ENCODE measurements at places on chromosomes 3 and 15.

GRCh38 chr3:165854696-165855095 is 17.5 kb upstream of the BCHE start:
- peak; percentile 64 for DNase-seq

- no peak for DNase-seq
These were observed 50.7 kb downstream of the FOXP1 start for GRCh38 chr3:71532639-71533395.

GRCh38 chr3:57939775-57940174 is 68.4 kb upstream of the FLNB start:
- DNase-seq, result no peak

DNA sequence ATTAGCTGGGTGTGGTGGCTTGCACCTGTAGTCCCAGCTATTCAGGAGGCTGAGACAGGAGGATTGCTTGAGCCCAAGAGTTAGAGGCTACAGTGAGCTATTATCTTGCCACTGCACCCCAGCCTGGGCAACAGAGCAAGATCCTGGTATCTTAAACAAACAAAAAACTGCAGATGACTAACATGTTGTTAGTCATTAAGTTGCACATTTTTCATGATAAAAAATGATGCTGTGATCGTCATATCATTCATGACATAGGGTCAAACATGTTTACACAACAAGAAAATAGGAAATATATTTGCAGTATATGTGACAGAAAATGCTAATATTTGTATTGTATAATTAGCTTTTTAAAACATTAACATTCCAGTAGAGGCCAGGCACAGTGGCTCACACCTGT is 20.2 kb upstream of the DAPK2 start:
- no peak for DNase-seq

GRCh38 chr15:71364117-71364584 is 248.9 kb downstream of the THSD4 start:
- DNase-seq, result no peak

- no peak for DNase-seq
These were observed 44.6 kb upstream of the NEDD4 start for GRCh38 chr15:56038015-56038414.

DNA sequence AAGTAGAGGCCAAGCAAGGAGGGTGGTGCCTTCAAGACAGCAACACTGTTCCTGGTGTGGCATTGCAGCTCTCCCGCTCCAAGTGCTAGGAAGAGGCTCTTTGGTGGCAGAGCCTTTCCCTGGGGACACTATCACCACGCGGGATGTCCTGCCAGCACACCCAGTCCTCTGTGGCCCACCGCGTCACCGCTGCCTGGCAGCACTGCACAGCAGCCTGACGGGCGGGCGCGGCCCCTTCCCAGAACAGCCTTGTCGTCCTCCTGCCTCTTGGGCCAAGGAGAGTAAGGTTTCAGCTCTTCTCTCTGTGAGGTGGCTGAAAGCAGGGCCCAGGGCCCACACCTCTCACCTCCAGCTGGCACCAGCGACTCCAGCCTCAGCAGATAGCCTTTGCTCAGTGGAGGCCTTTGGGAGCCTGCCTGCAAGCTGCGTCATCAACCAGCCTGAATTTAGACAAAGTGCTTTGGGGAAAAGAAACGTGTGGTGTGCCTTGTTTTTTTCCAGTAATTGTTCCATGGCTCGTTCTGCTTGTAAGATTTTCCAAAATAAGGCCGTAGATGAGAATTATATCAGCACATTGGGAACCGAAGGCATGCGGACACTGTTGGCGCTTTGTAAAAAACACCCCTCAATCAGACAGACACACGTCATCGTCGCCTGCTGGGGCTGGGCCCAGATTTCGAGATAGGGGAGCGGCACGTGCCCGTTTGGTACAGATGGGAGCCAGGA is 65.0 kb downstream of the AAGAB start:
- no peak for DNase-seq

GRCh38 chr15:75098404-75098803 is 75.0 kb downstream of the PPCDC start:
- DNase-seq, result no peak

- DNase-seq, result no peak
These were observed 28.5 kb upstream of the LCTL start for GRCh38 chr15:66594344-66594743.

DNA sequence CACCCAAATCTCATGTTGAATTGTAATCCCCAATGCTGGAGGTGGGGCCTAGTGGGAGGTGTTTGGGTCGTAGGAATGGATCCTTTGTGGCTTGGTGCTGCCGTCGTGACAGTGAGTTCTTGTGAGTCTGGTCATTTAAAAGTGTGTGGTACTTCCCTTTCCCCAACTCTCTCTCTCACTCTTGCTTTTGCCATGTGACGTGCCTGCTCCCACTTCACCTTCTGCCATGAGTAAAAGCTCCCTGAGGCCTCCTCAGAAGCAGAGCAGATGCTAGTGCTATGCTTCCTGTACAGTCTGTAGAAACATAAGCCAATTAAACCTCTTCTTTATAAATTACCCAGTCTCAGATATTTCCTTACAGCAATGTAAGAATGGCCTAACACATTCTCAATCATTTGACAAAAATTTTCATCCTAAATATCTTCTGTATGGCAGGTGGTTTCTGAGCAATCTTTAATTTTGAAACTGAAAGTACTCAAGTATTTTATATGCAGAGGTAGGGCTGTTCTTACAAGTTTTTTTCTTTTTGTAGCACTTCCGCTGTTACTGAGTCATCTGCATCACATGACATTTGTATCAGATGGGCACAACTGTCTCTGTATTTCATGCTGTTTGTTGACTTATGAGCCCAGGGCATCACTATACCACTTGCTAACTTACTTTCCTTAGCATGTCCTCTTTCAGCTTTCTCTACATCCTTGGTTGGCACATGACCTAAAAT is 8.8 kb downstream of the RPL39L start:
- peak; percentile 95 for DNase-seq

DNA sequence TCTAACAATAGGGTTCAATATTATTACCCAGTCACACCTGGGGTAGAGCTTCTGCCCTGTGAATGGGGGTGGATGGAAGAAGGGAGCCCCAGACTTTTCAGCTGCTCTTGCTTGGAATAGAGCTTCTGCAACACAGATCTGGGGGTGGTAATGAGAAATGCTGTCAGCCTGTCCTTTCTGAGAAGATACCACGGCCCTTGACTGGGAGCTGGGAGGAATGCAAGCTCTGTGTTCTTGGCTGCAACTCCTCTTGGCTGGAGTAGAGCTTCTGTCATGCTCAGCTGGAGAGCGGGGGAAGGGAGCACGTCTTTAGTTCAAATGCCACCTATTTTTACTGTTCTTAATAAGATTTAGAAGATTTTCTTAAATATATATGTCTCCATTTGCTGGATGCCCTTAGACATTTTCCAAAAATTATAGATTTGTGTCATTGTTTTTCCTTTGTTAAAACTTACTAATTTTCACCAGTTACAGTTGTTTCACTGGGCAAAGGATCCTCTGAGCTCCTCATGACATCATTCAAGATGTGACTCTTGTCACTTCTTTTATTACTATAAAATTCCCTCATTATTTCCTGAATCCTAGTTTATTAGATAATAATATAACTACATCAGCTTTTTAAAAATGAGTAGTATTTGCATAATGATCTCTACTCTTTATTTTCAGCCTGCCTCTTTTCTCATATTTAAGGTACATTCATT is 180.0 kb upstream of the TGFBR2 start:
- no peak for DNase-seq

DNA sequence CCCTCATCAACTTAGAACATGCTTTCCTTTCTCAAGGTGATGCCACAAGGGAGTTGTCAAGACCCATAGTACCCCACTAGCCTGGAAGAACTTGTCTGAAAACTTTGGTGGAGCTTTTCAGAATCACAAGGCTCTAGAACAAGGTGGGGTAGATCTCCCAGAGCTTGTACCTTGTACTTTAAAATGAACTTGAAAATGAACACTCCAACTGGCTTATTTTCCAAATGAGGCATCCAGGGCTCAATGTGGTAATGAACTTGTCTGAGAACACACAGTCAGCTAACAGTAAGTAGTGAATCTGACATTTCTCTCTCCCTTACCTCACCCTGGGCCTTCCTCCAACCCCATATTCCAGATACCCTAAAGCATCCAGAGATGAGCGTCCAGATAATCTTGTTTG is 81.8 kb upstream of the THBS1 start:
- DNase-seq, result no peak

GRCh38 chr3:100257586-100257985 is 3.2 kb upstream of the TBC1D23 start:
- DNase-seq, result no peak

DNA sequence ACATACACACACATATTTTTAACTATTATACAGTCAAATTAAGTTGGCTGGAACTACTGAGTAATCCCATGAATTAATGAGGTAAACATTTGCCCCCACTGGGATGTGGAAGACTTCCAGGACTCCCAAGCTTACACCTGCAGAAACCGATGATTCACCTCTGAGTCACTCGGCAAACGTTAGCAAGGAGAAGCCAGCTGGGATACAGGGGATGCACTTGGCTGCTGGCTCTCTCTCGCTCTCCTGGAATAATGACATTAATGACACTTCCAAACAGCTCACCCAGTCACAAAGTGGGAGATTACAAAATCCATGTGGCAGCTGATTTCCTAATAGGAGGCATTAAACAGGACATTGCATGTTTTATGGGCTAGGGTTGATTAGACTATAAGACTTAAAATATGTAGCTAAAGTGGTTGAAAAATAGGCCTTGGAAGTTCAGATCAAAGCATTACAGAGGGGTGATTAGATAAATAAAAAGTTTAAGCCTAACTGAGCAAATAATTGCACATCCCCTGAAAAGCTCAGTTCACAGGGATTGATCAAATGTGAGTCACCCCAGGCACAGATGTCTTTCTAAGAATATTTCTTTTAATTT is 500.9 kb downstream of the SOX2 start:
- DNase-seq, result no peak

DNA sequence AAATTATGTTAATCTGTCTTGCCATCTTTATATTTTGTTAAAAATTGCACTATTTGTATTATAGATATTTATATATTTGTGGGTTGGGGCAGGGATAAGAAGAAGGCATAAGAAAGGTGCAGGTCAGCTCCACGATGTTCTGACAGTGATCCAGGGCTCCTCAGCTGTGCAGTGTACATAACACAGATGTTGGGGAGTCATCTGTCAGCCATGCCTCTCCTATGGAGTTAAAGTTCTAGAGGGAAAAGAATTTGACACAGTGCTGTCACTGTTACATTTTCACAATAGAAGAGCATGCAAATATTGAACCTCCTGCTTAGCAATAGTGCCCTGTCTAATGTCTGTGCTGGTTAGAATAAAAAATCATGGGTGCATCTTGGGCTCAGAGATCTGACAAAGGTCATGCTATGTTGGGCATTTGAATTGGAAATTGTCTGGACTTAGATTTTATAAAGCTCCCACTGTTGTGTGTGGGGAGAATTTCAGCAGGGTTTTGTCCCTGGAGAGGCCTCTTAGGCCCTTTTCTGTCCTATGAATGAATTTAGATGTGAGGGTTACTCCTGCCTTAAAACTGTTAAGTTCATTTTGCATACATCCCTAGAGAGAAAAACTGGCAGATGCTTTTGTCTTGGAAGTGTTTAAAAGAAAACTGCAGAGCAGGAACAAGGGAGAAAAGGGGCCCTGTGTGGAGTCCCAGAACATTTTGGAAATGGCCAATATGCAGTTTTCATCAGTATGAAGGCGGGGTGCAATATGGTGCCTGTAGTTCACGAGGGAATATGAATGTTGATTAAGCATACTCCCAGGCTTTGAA is 20.4 kb downstream of the CDIN1 start:
- no peak for DNase-seq

- DNase-seq, result peak; percentile 32
These were observed 112.5 kb downstream of the ADAMTS9 start for GRCh38 chr3:64575211-64575844.

GRCh38 chr15:88174571-88174970 is 82.0 kb downstream of the NTRK3 start:
- no peak for DNase-seq

DNA sequence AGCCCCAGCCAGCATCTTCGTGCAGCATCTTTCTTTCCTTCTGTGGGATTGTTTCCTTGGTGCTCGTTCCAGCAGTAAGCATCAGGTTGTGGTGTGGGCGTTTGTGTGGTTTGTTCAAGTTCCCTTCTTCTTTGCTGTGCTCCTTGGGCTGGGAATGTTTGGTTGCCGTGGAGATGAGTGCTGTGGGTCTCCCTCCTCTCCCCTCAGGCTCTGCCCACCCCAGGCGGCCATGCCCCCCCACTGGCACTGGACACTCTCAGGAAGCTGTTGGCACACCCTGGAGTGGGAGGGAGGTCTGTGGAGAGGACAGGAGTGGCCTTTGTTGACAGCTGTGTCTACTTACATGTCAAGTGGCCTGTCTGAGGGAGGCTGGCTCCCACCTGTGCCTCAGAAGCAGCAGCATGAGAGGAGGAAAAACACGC is 46.5 kb upstream of the SACM1L start:
- DNase-seq, result no peak

- DNase-seq, result no peak
These were observed 102.6 kb downstream of the ITPR1 start for GRCh38 chr3:4595710-4596113.

- no peak for DNase-seq
These were observed 61.2 kb downstream of the ITGA11 start for GRCh38 chr15:68370768-68371151.

GRCh38 chr15:69976366-69976994 is 121.2 kb downstream of the TLE3 start:
- peak; percentile 69 for DNase-seq

DNA sequence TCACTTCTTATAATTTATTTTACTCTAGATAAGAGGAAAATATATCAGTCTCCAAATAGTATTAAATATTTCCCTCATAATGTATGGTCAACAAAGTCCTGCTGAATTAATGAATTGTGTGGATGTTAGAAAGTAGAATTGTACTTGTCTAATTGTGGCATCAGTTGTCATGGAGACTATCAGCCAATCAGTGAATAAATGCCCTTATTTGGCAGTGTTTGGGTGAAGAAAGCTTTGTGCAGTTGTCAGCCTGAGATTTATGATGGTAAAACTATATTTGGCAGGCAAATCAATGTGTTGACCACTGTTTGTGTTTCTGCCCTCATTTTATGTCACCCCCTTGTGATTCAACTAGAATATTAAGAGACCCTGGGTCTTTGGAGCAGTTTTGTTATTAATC is 293.6 kb upstream of the MDFIC2 start:
- DNase-seq, result no peak

DNA sequence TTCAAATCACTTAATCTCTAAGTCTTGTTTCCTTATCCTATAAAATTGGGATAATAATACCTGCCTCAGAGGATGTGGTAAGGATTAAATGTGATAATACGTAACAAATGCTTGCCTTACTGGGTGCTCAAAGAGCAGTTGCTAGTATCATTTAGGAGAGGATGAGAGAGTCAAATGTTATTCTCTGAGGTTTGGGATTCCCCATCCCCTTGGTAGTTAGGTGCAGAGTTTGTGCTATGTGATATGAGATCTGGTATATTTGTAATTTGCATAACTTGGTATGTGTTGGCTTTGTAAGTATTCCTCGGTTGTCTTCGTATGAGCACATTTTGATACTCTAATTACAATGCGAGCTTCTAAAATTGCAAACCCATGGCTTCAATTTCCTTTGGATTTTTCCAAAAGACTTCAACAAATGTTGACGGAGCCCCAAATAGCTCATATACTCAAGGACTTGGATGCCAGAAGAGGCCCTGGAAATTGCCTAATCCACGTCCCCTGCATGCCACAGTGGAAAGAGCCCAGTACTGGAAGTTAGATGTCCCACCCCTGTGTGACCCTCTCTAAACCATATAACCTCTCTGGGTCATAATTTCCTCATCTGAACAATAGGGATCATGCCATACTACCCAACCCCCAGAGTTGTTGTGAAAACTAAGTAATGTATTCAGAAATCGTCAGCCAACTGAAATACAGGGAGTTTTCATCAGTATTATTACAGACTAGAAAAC is 85.0 kb downstream of the FBN1 start:
- DNase-seq, result no peak

Measured in MM.1S (cell line).